H7 (cell line): ENCODE measurements at places on chromosomes 16 and 17.

- peak; percentile 66 for DNase-seq
Measured at GRCh38 chr16:11673091-11674000, 5.1 kb downstream of the SNN start.

DNA sequence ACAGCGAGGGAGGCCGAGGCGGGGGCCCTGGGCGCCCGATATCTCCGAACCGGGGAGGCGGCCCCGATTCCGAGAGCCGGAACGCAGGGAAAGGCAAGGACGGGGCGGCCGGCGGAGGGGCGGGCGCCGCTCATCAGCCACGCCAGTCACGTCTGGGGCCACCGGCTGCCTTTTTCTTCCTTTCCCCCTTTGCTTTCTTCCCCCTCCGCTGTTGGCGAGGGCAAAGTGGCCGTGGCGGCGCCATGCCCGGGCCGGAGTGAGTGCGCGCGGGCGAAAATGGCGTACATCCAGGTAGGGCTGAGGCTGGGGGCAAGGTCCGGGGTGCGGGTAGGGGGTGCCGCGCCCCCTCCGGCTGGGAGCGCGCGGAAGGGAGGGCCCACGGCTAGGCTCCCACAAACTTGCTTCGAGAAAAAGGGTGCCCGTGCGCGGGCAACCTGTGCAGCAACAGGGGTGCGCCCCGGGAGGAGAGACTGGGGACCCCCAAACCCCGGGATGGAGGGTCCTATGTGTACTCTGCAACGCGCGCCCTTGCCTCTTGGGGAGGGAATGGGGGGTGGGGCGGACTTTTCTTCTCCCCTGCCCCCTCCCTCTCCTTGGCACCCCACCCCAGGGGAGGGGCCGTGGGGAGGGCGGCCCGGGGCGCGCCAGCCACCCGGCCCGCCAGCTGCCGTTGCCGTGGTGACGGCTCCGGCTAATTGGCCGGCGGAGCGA is 486 bp downstream of the SYT17 start:
- DNase-seq, result peak; percentile 82

- DNase-seq, result peak; percentile 83
Measured at GRCh38 chr16:743794-744500, 3.1 kb upstream of the CIAO3 start.

GRCh38 chr17:45791935-45792334 is 7.8 kb downstream of the CRHR1 start:
- peak; percentile 46 for DNase-seq

DNA sequence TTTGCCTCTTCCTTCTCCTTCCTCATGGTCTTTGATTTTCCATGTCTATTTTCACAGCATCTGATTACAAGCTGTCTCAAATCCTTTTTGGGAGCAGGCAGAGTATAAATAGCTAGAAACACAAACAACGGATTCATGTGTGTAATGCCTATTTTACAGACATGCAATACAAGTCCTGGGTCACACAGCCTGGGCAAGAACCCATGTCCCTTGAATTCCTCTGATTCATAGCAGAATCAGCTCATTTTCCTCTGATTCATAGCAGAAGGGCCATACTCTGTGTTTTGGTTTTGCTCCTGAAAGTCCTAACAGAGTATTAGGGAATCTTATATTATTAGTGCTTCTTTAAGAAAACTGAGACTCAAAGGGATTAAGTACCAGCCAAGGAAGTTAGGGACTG is 71.3 kb downstream of the IRX5 start:
- DNase-seq, result no peak

- no peak for DNase-seq
Measured at GRCh38 chr17:80363518-80364090, 51.4 kb upstream of the ENDOV start.

GRCh38 chr17:7191571-7192270 is 12.6 kb upstream of the ASGR1 start:
- DNase-seq, result peak; percentile 96

DNA sequence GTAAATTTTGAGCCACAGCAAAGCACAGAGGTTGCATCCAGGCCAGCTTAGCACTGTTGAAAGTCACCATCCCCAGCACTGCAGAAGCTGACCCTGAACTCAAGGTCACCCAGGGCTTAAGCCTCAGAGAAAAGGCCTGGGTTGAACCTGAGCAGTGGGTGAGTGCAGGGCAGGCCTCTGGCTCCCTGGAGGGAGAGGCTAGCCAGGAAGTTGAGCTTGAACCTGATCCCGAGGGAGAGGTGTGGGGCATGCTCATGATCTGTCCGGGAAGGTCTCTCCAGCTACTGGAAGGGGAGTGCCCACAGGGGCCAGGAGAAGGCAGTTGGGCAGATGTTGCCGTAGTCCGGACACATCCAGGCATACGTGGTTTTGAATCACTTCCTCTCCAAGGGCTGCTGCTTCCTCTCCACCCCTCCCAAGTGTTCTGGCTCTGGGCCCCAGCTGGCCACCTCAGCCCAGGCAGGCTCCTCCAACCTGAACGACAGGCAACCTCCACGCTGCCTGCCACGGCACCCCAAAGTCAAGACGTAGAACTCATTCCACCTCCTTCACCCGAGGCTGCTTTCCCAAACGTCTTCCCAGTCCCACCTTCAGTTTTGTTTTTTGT is 18.4 kb downstream of the CARHSP1 start:
- peak; percentile 41 for DNase-seq
